Nephron progenitor cell (in vitro differentiated cells): ENCODE measurements at places on chromosomes 3 and 15.

DNA sequence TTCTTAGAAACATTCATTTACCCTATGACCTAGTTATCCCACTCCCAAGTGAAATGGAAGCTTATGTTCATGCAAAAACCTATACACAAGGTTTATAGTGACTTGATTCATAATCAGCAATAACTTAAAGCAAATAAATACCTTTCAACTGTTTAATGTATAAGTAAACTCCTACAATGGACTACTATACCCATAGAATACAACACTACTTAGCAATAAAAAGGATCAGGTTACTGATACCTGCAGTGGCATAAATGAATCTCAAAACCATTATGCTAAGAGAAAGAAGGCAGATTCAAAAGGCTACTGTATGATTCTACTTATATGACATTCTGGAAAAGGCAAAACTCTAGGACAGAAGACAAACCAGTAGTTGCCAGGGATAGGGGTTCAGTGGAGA, 8.3 kb upstream of the POLR2M start:
- DNase-seq = no peak

DNA sequence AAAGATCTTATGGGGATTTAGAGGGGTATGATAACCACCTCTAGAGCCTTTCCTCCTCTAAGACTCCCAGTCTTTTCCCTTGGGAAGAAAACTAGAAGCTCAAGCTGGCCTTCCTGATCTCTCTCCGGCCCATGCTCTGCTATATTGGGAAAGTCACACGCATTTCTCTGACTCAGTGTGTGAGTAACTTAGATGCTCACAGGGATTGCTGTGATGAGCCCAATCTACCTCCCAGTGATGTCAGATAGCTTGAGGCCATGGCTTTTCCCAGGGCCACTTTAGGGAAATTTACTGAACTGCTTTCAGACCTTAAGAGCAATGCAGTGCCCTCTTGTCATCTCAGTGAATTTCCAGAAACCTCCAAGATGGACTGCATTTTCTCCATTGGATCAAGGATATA, 8.6 kb upstream of the ST8SIA2 start:
- DNase-seq = no peak

GRCh38 chr3:147529551-147529950, 120.4 kb downstream of the ZIC1 start:
- no peak for DNase-seq

DNA sequence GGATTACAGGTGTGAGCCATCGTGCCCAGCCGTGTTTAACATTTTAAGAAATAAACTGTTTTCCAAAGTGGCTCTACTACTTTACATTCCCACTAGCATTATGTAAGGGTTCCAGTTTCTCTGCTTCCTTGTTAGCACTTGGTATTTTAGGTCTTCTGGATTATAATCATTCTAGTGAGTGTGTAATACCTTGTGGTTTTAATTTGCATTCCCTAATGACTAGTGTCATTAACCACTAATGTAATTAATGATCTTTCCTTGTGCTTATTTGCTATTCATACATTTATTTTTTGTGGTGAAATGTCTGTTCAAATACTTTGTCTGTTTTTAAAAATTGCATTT, 30.7 kb downstream of the ARIH2 start:
- DNase-seq = no peak

DNA sequence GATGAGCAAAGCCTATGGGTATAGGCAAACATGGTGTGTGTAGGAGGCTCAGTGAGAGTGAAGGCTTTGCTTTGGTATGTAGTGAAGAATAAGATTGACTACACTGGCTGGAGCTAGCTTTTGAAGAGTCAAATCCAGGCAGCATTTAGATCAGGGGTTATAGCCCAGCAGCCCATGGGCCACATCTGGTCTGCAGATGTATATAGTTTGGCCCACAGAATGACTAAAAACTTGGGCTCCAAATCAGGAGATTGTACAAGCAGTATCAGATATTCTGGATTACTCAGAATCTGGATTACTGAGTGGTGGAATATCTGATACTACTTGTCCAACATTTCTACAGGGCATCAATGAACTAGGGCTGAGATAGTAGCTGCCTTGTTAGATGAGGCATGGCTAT, 92.9 kb upstream of the FGF7 start:
- DNase-seq = no peak

GRCh38 chr3:160765211-160765610, 9.2 kb downstream of the PPM1L start:
- DNase-seq = no peak
